Daoy (cell line): ENCODE measurements at places on chromosomes 3 and 15.

GRCh38 chr15:48500595-48500994, 144.9 kb downstream of the FBN1 start:
- DNase-seq, result no peak

DNA sequence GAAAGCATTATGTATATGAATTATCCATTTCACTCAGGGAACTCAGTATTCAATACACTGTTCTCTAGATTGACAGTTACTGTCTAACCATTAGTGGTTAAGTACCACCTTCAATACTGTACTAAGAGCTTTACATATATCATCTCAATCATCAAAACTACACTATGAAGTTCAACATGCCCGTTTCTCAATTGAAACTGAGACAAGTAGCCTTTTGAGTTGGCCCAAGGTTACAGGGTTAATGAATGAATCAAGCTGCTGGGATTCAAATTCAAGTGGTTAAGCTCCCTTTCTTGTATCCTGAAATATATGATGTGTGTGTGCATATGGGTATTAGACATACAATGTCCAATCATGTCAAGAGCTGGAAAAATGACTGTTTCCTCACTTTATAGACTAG, 5.8 kb downstream of the TASOR start:
- DNase-seq, result no peak

GRCh38 chr3:71271596-71271995, 311.9 kb downstream of the FOXP1 start:
- DNase-seq, result no peak

DNA sequence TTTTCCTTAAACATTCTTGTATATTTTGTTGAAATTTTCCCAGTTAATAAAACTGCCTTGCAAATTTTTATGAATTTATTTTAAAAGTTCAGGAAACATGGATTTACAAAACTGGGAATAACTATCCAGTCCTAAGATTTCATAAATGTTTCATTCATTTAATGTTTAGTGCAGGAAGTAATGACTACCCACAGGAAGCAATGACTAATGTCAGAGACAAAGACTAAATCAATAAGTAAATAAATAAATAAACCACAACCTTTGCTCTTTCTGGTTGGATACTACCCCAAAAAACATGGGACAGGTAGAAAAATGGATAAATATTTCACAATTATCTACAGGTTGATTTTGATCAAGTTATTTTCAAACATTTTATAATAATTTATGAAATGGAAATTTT, 48.8 kb upstream of the TMCO5A start:
- DNase-seq, result no peak

- DNase-seq, result no peak
These were observed 32.2 kb upstream of the SGO1 start for GRCh38 chr3:20218215-20218614.

- DNase-seq, result no peak
These were observed 101.6 kb downstream of the APBA2 start for GRCh38 chr15:28987337-28987736.

- DNase-seq, result peak; percentile 18
These were observed 36.2 kb upstream of the CLRN1 start for GRCh38 chr3:151008699-151009098.

- DNase-seq, result no peak
These were observed 915.2 kb downstream of the NSUN3 start for GRCh38 chr3:94978084-94978483.
